ENCODE measurements at places on chromosomes 1 and 21.
A peak's percentile ranks its signal among the peaks of the same experiment; 100 is the strongest.

- DNase-seq: peak; percentile 84
Observed at GRCh38 chr1:160951443-160952128, 3.0 kb downstream of the ITLN2 start.

- no peak for DNase-seq
Observed at GRCh38 chr1:89548122-89548857, 23.7 kb downstream of the LRRC8B start.

DNA sequence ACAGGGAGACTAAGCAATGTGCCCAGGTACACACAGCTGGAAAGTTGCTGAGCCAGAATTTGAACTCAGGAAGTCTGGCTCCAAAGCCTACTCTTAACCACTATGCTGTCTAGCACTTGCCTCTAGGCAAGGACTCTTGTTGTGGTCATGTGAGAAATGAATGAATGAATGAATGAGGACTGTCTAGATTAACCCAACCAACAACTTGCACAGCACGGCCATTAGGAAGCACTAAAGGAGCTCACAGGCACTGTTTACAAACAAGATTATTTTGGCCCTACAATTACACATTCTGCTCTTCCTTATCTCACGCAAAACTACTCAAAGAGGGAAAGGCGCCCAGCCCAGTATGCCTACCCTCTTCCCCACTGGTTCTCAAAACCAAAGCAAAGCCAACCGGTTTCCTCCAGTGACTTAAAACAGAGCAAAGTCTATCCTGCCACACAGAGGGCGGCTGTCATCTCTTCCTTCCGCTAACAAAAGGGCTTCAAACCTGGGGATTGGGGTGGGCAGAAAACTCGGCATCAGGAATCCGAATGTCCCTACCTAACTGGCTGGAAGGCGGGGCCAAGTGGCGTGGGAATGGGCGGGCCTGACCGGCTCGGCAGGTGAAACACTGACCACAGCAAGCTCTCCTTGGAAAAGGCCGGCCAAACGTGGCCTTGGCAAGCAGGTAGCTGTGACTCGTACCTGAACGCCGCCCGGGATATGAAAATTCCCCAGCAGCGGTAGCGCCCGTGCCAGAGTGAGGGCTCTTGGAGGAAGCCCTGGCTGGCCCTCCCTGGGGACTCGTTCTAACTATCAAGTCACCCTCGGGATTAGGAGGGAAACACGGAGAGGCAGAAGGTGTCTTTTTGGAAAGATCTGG is 948 bp downstream of the STK40 start:
- no peak for DNase-seq

DNA sequence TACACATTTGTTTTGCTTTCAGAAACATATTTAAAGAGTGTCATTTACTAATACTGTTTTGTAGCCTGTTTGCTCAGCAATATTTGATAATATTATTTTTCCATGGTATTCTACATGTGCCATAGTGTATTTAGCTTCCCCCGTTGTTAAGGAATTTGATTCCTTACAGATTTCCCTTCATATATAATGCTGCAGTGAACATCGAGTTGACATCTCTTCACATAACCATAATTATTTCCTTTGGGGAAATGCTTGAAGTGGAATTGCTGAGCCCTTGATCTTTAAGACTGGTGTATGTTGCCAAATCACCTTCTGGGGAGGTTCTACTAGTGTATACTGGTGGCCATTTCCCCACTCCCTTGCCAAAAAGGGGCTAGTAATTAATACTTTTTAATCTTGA is 42.6 kb downstream of the FAM163A start:
- no peak for DNase-seq

- no peak for DNase-seq
Observed at GRCh38 chr1:237927198-237927597, 36.5 kb upstream of the ZP4 start.

GRCh38 chr21:22352088-22352487 is 1353.9 kb downstream of the NCAM2 start:
- no peak for DNase-seq

DNA sequence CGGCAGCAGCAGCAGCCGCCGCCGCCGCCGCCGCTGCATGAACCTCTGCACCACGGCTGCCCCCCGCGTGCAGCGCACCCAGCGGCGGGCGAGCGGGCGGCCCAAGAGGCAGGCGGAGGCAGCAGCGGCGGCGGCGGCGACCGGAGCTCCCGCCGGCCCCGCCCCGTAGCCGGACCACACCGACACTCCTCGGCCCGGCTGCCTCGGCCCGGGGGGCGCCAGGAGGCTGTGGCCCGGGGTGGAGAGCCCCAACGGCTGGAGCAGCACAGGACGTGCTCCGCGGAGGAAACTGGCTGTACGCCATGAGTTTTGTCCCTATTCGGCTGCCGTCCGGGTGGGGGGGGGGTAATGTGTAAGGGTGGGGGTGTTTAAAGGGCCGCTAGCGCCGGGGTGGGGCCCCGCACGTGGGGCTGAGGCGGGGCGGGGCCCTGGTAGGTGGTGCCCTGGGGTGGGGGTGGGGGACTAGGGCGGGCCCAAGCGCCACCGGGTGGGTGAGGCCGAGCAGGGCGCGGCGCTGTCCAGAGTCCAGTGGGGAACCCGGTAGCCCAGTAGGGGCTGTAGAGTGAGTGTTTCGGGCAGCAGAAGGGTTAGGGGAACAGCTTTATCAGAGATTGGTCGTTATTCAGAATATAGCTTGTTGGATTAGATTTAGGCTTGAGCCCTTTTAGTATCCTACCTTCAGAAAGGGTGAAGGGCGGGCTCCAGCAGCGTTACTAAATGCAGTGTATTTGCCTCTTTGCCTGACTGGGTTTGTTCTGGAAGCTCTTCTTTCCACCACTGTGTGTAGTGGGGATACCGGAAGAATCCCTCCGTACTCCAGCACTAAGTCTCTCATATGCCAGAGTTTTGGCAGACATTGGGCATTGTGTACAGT is at the start of gene FAM78B:
Gene FAM78B (minus strand): TSS at position 304 of the 874 bp plus-strand sequence. CDS start 753 bp downstream, outside the sequence.
- DNase-seq: peak; percentile 34

GRCh38 chr1:227042292-227042691 is 102.2 kb downstream of the COQ8A start:
- DNase-seq: no peak
